ENCODE measurements at places on chromosomes 16 and 17.

- no peak for ATAC-seq
Measured at GRCh38 chr17:47730681-47731080, 2.4 kb upstream of the TBX21 start.

- ATAC-seq: no peak
Measured at GRCh38 chr17:964876-965275, 14.7 kb downstream of the NXN start.

GRCh38 chr17:64277831-64278562, 14.9 kb upstream of the TEX2 start:
- ATAC-seq: no peak

GRCh38 chr17:75105126-75106080, 4.4 kb upstream of the ARMC7 start:
- ATAC-seq: no peak

- no peak for ATAC-seq
Measured at GRCh38 chr17:41415411-41415810, 9.0 kb downstream of the KRT37 start.

DNA sequence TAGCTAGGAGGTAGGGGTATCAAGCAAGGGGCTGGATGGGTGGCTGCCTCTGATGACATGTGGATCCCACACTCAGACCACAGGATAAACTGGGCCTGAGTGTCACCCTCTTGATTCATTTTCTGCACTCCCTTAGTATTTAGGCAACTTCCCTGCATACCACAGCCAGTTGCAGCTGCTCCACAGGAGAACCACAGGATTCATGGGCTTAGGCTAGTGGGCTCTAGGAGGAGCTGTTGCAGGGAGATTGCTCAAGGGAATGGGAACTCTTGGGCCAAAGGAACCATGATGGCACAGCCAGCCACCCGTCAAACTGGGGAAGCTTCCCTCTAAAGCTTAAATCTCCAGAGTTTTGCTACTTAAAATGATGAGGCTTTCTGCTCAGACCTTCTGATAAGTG, 269.7 kb upstream of the ASIC2 start:
- ATAC-seq: no peak

DNA sequence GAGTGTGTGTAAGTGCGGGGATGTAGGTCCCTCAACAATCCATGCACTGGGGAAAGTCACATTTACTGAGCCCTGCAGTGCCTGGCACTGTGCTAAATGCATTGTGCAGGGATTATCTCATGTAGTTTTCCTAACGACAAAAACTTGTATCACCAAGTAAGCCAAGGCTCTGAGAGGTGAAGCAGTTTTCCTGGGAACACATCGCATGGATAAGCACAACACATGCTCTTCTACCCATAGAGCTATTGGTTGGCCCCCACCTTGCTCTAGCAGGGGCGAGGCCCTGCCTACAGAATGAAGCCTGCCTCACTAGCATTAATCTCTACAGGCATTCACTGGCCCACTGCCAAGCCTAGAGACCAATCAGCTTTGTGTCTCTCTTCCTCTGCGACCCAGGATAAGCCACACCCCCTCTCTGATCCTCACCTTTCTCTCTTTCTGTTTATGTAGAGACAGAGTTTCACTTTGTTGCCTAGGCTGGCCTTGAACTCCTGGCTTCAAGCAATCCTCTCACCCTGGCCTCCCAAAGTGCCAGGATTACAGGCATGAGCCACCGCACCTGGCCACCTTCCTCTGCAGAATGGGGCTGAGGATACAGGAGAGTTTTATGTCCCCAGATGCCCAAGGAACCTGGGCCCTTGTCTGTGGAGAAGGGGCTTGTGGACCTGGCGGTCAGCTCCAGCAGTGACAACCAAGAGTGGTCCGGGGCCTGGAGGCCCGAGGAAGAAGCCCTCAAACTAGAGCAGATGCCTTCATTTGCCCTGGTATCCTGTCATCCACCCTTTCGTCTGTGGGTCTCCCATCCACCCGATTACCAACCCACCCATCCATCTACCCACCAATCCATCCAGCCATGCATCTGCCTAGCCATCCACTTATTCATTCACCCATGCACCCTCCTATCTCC, 12.8 kb downstream of the CDH16 start:
- ATAC-seq: peak; percentile 38

DNA sequence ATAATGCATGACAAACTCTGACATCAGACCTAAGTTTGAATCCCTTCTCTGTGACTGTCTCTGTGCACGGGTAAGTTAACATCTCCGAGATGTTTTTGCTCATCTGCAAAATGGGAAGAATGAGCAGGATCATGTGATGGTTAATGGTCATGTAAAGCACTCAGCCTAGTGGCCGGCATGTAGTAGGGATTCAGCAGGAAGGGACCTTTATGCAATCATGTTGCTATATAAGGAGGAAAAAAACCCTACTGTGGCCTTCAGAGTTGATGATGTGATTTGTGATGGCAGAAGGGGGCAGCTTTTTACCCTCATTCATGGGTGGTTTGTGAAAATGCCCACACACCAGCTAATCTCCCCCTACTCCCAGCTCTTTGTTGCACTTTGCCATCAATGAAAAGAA, 24.1 kb downstream of the CLEC16A start:
- no peak for ATAC-seq

- no peak for ATAC-seq
Measured at GRCh38 chr17:65572581-65573281, 11.3 kb upstream of the AXIN2 start.

DNA sequence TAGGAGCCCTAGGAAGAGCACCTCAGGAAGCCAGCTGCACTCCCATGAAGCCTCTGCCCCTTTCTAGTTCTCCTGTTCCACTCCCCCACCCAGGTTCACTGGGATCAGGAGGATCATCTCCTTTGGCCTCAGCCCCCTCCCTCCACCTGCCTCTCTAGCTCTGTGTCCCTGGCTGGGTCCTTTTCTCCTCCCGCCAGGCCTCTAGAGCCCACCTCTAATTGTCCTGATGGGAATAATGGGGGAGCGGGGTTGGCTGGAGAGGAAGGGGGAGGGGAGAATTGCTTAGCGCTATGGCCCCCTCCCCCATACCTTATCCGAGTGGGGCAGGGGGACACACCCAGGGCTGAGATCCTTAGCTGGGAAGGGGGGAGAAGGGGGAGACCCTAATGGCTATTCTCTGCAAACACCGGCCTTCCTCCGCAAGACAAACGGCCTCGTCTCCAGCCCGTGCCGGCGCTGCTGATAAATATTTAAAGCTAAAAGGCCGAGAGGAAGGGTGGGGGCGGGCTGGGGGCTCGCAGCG, 997 bp downstream of the HOXB7 start:
- no peak for ATAC-seq

DNA sequence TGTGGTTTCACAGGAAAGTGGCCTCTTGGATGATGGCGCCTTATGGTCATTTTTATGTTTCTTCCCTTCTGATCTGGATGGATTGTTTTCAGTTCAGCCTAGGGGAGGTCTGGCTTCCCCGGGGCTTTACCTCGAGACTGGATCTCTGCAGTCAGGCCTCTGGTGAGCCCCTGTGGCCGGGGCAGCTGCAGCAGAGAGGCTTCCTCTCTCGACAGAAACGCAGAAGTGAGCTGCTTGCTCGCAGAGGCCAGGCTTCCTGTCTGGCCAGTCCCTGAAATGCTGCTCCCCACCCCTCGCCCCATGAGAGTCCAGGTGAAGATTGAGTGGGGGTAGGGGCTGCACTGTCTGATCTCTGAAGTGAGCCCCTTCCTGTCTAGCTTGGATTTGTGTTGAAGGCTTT, 44.0 kb downstream of the PLCG2 start:
- no peak for ATAC-seq

DNA sequence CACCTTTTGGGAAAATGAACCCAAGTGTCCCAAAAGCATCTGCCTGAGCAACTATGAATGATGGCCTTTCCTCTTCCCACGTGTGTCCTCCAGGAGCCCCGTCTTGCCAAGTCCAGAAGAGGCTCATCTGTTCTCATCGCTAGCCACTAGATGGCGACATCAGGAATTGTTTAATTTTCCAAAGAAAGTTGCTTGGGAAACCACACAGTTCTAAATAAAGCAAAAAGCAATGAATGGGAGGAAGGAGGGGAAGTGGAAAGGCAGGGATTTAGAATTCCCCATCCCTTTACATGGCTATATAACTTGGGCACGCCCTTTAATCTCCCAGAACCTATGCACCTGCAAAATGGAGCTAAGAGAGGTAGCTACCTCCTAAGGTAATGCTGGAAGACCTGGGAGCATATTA, 9.0 kb upstream of the CDH5 start:
- peak; percentile 31 for ATAC-seq

DNA sequence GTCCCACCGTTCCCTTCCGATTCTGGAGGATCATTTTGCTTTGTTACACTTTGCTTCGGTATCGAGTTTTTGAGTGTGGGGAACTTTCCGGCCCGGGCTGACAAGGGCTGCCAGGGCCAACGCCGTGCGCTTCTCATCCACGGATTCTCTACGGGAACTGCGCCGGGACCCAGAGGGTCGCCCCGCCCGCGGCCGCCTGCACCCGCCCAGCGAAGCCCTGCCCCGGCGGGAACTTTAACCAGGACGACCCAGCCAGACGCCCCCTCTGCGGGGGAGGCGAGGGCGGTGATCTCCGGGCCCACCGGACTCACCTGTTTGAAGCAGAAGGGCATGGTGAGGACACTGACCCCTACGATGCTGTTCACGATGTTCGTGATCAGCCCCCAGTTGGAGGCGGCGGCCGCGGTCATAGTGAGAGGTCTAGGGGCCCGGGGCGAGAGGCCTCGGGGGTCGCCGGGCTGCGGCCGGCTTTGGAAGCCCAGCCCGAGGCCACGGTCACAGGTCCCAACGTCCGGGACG, 536 bp downstream of the SLC38A10 start:
- peak; percentile 8 for ATAC-seq

- no peak for ATAC-seq
Measured at GRCh38 chr17:79830763-79831264, 8.4 kb downstream of the CBX4 start.

- ATAC-seq: no peak
Measured at GRCh38 chr16:11207646-11208045, 48.4 kb downstream of the SOCS1 start.

Data from activated T-helper 17 cell treated with anti-CD3 and anti-CD28 coated beads, Interleukin-2, amount 50 U/mL, for 72 hours (primary cell).